Thymus (tissue), 14 donors: ENCODE measurements at places on chromosomes 5 and 9.

GRCh38 chr9:79040671-79041070 is 531.1 kb upstream of the TLE4 start:
- no peak for DNase-seq

DNA sequence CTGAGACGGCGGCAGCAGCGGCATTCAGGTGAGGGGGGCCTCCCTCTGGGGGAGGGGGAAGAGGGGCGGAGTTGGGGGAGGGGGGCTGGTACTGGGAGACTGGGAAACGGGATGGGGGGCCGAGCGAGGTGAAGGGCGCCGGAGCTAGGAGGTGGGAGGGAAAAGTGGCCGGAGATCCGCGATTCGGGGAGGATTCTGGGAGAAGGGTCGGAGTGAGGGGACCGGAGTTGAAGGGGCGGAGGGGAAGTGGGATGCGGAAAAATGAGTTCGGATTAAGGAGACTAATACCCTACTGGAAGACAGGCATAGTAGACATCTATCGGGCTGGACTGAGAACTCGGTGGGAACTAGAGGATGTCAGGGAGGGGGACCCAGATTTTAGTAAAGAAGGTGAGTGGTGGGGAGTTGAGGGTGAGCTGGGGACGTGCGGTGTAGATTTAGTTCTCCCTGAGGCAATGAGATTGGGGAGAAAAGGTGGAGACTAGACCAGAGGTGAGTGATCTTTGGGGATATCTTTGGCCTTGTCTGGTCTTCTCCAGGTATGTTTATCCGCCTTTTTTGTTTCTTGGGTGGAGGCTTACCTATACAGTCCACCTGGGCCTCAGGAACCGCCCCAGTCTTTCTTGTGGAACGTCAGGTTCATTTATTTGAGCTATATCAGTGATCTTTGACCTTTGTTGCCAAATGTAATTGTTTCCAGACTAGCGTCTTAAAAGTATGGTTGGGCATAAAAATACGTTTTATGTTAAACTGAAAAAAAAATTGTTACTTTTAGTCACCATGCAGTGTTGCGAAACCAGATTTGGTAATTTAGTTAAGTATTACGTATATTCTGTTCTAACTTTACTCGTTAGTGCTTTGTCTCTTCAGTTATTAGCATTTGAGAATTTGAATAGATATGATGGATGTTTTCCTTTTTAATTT is 632 bp downstream of the UBAP1 start:
- no peak for DNase-seq

DNA sequence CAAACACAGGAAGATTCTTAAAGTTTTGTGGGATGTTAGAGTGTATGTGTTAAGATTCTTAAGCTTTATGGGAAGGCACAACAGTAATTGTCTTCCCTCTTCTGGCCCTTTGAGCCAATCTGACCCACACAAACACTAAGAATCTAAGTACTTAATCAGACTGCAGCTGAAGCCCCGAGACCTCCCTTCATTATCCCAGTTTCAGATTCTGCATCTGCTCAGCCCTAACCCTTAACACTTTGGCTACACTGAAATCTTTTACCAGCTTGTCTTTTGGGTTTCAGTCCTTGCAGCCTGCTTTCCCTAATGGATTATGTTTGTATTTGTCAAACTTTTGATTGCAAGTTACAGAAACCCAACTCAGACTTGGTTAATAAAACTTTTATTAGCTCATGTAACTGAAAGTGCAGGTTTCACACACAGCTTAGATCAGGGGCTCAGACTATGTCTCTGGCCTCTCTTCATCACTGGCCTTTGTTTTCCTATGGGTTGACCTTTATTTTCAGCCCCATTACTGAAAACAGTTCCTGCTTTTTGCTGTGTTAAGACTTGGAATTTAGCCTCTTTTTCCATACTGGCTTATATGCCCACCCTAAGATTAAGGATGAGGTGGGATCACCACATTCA is 71.5 kb downstream of the COX7C start:
- DNase-seq, result no peak

- DNase-seq, result no peak
Measured at GRCh38 chr5:115602591-115603125, 379 bp upstream of the TICAM2 start.

DNA sequence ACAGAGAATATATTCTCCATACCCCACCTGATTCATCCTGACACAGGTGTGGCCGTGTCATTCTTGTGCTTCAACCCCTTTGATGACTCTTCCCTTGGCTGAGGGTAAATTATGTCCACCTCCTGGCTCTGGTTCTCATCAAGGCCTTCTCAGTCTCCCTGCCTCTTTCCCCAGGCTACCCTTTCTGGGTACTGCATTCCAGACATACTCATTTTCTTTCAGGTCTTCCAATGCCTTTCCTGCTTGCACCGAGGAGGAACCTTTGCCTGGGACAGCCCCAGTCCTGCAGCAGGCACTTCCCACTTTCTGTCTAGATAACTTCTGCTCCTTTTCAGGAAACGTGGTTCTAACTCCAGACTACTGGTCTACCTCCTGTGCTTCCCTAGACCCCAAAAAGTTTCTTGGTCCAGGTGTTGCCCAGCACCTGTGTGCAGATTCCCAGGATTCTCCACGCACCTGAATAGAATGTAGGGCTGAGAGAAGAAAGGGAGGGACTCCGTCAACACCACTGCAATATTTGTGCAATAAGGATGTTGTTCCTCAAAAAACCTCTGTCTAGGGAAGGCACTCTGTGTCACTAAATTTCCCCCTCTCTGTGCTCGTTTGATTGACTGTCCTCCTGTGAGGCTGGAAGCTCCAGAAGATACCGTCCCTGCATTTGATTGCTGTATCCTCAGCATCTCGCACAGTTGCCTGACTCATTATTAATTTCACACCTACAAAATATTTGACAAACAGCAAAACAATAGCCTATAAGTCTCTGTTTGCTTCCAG is 255.4 kb upstream of the NFIL3 start:
- DNase-seq, result no peak

DNA sequence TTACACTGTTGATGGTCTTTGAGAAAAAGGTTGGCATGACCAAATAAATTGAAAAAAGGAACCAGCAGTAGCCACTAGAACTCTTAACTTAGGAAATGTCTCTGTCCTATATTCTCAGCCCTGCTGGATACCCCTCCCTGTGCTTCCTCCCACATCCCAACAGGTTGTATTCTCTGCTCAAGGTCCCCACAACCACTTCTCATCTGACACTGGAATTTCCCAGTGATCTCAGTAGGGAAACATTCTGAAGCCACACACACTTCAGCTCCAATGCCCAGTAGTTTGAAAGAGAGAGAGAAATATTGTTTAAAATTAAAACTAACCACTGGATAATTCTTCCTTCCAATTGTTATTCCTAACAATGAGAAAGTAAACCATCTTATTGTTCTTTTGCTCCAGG is 30.0 kb upstream of the NREP start:
- no peak for DNase-seq

DNA sequence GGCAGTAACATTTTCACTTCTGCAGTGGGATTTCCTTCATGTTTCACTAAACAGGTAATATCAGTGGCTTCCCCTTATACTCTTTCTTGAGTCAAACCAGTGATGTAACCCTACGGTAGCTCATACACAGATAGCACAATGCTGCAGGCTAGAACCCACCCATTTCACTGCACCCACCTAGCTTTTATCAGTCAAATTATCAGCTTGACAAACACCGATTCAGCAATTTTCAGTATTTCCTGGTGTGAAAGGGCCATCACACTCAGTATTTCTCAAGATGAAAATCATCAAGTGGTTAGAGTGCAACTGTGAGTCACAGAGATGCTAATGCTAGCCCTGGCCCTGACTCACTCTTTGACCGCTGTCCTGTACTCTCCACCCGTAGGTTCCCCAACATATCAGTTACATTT is 242.3 kb upstream of the PTGER4 start:
- no peak for DNase-seq

GRCh38 chr9:131280660-131281059 is 4.3 kb upstream of the FAM78A start:
- no peak for DNase-seq

GRCh38 chr5:72170101-72170500 is 62.8 kb downstream of the MAP1B start:
- DNase-seq, result no peak
